Daoy (cell line): ENCODE measurements at places on chromosomes 3 and 15. TPM values are rescaled to one million over a fixed set of nuclear protein-coding genes. Genes with fewer than 3 reads are reported as not detected.

The THAP10 gene
- 7.6 and 9.6 TPM in 2 replicates for total RNA-seq

The NPRL2 gene
- total RNA-seq, result 14.7 and 20.6 TPM in 2 replicates

The ATP13A4 gene
- not detected in 2 replicates for total RNA-seq

The MUC13 gene
- total RNA-seq, result 0.11 TPM in 1 of 2 replicates, not detected in the other

The GATA2 gene
- total RNA-seq, result 7.5 and 12.2 TPM in 2 replicates
